ENCODE measurements at places on chromosomes 1 and 21.

GRCh38 chr21:38813547-38813946 lies 7.8 kb downstream of the ETS2 start:
- no peak for DNase-seq

GRCh38 chr1:155049651-155050559 lies 1.2 kb upstream of the ADAM15 start:
- DNase-seq: peak; percentile 27

GRCh38 chr1:211332830-211333229 lies 6.2 kb downstream of the TRAF5 start:
- no peak for DNase-seq

DNA sequence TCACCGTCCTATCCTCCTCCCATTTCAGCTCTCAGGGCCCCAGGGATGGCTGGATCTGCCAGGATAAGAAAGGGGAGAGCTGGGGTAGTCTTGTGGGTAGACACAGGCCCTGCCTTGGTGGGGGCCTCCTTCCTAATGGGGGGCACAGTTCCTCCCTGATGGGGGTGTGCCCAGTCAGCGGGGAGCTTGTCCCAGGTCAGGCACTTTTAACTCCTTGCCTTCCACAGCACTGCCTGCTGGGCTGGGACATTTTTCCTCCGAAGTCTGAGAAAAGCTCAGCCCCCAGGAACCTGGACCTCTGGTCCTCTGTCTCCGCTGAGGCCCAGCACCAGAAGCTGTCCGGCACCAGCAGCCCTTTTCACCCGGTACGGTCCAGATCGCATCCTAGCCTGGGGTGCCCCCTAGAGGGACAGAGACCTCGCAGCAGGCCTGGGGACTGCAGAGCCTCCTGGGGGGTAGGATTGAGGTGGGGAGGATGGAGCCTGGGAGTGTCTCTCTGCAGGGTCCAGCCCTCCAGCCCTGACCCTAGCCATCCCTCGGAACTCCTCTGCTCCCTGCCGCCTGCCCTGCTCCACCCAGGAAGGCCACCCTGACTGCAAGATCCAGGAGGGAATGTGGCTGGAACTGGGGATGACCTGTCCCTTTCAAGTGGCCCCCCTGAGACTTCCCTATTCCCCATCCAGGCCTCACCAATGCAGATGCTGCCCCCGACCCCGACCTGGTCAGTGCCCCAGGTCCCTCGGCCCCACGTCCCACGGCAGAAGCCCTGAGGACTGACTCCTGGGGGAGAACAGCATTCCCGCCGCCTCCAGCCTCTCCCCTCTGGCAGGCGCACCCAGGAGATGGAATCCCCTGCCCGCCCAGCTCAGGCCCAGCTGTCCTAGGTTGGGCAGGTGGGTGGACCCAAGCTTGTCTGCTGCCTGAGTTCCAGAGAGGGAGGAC lies 12.0 kb downstream of the MIIP start:
- DNase-seq: no peak

DNA sequence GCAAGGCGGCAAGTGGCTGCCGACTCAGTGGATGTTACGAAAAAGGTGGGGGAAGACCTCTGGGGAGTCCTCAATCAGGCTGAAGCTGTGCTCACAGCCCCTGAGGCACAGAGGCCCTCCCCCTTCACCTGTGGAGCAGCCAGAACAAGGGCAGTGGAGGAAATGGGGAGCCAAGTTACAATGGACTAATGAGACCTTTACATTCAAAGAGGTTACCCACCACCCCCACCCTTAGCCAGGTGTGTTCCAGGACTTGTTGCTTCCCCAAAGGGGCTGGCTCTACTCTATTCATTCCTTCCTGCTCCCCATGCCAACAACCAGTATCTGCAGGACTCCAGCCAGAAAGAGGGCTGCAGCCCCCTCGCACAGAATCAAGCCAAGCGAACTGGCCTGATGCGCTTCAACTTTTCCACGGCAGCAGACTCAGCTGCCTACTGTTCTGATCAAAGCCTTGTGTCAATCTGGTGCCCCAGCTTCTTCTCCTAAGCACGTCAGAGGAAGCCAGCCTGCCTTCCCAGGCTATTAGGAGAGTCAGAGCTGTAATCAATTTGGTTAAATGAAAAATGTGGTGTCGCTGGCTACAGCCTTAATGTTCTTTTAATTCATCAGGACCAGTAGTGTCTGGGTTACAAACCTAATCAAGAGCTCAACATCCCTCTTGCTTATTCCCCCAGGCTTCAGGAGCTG lies 1.8 kb upstream of the SYT2 start:
- DNase-seq: no peak

- no peak for DNase-seq
These were observed 40.0 kb downstream of the FCRL5 start for GRCh38 chr1:157512036-157512969.

DNA sequence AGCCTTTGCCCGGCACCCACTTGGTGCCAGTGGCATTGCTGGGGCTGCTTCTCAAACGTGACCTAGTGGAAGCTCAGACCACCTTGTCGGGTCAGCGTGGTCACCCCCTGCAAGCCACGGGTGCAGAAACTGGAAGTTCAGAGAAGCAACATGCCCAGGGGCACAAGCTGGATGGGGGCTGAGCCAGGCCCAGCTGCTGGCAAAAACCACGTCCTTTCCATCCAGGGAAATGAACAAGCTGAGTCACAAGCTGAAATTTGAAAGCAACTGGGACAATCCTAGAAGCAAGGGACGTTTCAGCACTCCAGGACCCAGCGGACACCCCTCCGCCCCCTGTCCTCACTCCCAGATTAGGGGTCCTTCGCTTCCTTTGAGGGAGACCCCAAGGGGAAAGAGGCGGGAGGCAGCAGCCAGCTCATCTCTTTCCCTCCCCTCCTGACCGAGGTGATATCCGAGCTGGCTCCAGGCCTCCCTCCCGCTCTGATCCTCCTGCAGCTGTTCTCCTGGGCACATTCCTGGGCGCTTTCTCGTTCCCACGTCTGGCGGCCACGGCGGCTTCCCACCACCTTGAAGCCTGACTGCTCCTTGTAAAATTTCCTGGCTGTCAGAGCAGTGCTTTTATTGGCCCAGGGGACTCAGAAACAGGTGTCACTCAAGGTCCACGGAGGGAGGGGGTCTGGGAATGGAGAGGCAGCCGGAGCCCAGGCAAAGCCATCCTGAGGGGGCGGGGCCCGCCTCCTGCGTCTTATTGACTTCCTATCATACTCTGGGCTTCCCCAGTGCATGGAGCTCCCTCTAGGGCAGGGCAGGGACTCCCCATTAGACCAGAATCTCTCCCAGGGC lies 62.8 kb downstream of the PAX7 start:
- DNase-seq: no peak

DNA sequence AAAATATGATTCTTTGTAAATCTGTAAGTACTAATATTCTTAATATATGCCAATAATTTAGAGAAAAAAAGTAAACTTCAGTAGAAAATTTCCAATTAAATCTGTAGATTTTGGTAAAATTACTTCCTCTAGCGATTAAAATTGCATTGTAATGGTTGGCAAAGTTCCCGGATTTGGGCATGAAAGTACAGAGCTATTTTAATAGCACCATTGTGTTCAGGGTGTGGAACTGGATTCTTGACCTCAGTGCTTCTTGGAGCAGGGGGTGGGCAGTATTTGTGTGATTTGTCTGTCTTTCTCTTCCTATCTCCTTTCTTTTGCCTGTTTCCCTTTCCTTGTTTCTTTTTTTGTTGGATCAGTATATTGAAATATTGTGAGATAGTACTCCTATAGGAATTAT lies 72.1 kb downstream of the DNM3 start:
- peak; percentile 28 for DNase-seq

GRCh38 chr1:51986718-51987117 lies 3.8 kb downstream of the RAB3B start:
- no peak for DNase-seq

GRCh38 chr1:27522432-27523336 lies 32.7 kb upstream of the WASF2 start:
- peak; percentile 36 for DNase-seq

DNA sequence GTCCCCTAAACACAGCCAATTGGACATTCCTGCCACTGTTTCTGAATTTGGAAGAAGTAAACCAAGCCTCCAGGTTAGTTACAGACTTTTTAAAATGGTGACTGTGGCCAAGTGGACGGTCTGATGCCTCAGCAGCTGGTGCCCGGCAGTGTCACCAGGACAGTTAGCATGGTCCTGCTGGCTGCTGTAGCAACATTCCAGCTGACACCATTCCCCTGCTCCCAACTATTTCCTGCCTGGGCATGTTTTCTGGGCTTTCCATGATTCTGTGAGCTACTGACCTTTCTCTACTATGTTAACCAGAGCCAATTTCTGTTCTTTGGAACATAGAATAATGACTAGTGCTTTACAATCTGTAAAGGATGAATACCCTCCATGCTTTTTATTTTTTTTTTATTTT lies 95.0 kb downstream of the TLR5 start:
- DNase-seq: no peak

GRCh38 chr1:206686478-206687249 lies 2.0 kb downstream of the MAPKAPK2 start:
- DNase-seq: no peak

Measured in astrocyte of the spinal cord (primary cell).